ENCODE measurements at places on chromosomes 4 and X.

- no peak for DNase-seq
These were observed 42.7 kb downstream of the TMEM150C start for GRCh38 chr4:82519072-82519471.

DNA sequence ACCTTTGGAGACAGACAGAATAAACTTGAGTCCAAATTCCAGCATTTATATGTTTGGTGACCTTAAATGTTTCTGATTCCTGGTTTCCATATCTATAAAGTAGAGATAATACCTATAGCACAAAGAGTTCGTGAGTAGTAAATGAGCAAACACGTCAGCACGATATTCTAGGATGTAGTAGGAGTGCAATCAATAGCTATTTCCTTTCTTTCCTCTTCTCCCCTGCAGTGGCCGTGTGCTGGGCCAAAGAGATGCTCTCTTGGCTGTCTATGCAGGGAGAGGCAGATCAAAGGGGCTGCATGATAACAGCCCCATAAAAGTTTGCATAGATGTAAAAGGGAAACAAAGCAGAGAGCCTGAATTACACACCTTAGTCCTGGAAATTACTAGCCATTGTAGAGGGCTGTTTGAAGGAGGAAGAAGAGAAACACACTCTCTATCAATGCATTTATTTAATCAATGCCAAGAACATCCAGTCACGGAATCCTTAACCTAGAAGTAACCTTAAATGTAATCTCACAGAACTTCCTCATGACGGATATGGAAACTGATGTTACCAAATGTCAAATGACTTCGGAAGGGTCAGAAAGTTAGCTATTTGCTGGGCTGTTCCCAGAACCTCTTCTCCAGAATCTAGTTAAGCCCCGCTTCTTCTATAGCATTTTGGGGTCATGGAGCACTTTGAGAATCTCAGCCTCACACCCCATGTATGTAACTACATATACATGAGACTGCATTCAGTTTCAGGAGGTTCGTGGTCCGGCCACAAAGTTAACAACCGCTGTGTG lies 35.5 kb upstream of the PLAC8 start:
- DNase-seq, result no peak

DNA sequence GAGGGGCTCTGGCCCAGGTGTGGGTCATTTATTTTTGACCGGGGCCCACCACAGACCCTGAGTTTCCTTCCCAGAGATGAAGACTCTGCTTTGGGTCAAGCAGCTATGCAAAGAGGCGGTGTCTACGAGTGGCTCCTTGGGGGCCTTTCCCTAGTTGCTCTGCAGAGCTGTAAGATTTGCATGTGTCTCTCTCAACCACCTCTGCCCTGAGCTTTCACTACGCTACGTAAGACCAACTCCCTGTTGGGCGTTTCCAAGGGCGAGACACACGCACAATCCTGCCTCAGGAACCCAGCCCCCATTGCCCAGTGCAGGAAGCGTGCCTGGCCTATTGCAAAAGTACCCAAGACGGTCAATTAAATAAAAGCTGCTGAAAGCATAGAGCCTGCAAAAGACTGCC lies 10.0 kb upstream of the ANOS1 start:
- no peak for DNase-seq

DNA sequence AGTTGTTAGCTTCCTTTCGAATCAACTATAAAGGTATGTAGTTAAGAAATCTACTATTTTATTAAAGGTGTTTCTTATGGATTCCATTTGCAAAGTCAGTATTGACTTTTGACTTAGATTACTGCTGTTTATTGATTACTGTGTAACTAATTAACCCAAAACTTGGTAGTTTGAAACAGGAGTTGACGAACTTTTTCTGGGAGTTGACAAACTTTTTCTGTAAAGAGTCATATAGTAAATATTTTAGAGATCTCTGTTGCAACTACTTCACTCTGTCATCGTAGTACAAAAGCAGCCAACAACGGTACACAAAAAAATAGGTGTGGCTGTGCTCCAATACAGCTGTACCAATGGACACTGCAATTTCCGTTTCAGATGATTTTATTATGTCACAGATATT lies 30.2 kb downstream of the AGA start:
- DNase-seq, result no peak

DNA sequence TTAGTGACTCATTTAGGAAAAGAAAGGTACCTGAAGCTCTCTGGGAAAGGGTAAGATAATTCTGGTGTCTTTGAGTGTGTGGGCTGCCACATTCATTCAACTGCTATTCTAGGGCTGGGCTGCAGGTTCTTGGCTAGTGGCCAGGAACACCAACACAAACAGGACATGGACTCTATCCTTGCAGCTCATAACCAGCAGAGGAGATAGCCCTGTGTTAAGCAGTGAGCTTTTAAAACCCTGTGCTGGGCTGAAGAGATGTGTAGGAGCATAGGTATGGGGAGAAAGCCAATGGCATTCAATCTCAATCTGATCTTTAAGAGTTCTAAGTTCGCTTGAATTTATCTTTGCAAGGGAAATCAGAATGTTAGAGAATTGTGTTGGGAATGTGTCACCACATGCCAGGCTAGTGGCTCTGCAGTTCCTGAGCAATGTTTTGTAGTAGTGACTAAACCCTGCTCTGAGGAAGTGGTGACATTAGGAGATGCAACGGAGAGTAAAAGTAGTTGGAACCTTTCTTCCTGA lies 39.2 kb downstream of the SGMS2 start:
- no peak for DNase-seq

DNA sequence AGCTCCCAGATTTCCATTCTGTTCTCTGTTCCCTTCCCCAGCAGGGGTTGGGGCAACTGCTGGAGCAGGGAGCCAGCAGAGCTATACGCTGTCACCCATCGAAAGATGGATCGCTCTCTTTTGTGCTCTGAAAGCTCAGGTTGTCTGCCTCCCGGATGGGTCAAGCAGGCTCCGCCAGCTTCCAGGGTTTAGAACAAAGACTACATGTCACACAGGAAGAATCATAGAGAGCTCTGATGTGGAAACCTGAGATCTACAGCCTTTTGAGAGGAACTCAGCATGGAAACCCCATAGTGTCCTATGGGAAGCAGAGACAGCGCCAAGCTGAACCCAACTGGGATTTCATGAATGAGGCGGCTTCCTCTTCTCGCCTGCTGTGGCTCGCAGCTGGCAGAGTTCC lies 205.4 kb downstream of the HS3ST1 start:
- DNase-seq, result no peak

GRCh38 chrX:108199041-108199440 lies 107.5 kb downstream of the ATG4A start:
- no peak for DNase-seq

- no peak for DNase-seq
These were observed 95.3 kb downstream of the COMMD8 start for GRCh38 chr4:47368211-47368610.

- DNase-seq, result no peak
These were observed 162.0 kb upstream of the STS start for GRCh38 chrX:6985537-6985936.

- DNase-seq, result peak; percentile 26
These were observed 705 bp downstream of the RPS6KA3 start for GRCh38 chrX:20265726-20266681.

- DNase-seq, result no peak
These were observed 69.8 kb downstream of the GPAT3 start for GRCh38 chr4:83605744-83606172.

DNA sequence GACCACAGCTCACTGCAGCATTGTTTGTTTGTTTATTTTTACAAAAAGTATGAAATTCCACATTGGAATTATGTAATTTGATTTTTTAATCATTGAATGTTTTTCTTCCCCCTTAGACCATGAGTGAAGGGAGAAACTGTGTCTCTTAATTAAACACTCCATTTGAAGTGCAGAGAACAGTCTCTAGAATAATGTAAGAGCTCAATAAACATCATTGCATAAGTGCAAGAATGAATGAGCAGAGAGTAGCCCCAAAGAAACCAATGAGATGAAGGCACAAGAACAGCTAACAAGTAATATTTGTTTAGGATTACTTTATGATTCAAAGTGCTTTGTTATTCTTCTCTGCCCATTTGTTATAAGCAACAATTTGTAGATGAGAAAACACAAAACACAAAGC lies 921.3 kb upstream of the LCORL start:
- DNase-seq, result no peak

DNA sequence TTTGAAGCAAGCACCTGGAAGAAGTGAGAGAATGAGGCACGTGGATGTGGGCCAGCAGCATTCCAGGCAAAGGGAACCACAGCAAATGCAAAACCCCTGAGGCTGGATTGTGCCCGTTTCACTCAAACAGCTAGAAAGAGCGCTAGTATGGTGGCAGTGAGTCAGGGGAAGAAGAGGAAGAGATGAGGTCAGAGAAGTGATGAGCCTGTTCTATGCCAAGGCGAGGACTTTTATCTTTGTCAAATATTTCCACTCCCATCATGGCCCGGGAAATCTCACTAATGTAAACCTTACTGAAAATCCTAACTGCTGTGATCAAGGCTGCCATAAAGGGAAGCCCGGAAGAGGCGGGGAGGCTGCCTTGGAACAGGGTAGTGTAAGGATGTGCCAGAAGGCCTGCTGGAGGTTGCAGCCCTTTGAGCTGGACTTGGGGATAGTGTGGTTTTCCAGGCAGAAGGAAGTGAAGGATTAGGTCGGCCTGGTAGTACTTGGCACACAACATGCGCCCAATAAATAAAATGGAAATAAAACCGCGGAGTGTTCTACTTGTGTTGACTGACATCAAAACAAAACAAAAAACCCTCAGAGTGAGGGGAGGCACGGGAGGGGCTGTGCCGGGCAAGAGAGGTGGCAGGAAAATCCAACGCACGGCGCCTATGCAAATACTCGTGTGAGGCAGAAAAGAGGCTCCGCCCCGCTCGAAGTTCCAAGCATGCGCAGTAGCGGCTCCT lies 1.2 kb upstream of the CDK16 start:
- DNase-seq, result peak; percentile 7

GRCh38 chr4:69689599-69689998 lies 36.6 kb upstream of the UGT2A1 start:
- DNase-seq, result peak; percentile 6

DNA sequence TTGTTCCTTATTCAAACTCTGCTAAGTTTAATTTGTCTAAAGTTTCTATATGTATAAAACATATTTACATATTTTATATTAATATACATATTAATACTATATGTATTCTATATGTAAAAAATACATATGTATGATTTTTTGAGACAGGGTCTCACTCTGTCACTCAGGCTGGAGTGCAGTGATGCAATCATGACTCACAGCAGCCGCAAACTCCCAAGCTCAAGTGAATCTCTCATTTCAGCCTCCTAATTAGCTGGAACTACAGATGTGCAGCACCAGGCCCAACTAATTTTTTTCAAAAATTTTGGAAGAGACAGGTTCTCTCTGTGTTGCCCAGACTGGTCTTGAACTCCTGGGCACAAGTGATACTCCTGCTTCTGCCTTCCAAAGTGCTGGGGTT lies 684.9 kb downstream of the TRAM1L1 start:
- no peak for DNase-seq

DNA sequence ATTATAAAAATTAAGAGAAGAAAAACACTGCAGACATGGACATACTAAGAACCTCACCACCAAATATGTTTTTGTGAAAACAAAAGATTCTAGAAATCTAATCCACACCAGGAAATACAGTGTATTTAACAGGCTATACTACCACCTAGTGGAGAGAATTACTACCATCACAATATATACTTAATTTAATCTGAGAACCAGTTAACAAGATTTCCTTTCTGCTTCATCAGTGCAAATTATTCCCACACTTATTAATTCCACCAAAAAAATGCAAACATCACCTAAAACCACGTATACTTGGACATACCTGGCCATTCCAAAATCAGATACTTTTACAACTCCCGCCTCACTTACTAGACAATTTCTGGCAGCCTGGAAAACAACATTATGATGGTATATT lies 7.0 kb upstream of the TXK start:
- DNase-seq, result no peak

DNA sequence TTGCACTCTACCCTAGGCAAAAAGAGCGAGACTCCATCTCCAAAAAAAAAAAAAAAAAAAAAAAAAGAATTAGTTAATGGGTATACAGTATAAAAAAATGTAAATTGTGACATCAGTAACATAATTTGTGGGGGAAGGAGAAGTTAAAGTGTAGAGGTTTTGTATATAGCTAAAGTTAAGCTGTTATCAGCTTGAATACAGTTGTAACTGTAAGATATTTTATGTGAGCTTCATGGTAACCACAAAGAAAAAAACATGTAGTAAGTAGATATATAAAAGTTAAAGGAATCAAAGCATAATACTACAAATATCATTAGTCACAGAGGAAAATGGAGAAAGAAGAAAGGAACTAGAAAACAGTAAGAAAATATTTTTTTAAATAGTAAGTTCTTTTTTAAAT lies 53.2 kb upstream of the EPGN start:
- DNase-seq, result no peak

DNA sequence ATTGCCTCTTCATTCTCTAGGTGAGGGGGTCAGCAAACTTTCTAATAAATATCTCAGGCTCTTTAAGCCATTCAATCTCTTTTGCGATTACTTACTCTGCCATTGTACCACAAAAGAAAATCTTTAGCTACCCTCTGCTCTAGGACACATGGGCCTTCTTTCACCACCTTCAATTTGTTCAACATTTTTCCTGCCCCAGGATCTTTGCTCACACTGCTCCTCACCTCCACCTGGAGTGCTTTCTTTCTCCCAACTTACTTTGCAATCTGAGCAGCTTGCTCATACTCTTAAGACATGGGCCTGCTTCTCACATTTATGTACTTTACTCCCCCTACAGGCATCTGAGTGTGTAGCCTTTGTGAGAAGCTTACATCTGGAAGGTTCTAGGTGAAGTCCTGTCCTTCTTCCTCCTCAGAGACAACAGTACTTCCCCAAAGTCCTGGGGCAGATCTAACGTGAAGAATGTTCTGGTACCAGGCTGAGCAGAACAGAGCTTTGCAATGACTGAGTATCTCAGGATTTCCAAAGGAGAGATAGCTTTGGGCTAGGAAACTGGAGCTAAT lies 55.0 kb upstream of the PRDM5 start:
- DNase-seq, result peak; percentile 16

DNA sequence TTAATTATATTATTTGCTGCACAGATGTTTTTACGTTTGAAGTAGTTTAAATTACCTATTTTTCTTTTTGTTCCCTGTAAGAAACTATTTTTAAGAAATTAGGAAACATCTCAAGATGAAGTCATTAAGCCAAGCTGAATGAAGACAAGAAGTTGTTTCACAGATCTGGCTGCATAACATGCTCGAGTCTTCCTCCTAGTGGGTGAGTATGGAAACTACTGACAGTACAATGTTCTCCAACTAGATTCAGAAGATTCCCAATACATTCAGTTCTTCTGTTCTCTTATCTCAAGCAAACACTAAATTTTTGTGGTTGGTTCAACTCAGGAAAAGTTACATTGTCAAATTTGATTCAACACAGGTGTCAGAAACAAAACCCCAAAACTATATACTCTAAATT lies 256.8 kb upstream of the VCX start:
- no peak for DNase-seq

GRCh38 chrX:46380148-46380752 lies 165.0 kb downstream of the ZNF674 start:
- DNase-seq, result no peak

DNA sequence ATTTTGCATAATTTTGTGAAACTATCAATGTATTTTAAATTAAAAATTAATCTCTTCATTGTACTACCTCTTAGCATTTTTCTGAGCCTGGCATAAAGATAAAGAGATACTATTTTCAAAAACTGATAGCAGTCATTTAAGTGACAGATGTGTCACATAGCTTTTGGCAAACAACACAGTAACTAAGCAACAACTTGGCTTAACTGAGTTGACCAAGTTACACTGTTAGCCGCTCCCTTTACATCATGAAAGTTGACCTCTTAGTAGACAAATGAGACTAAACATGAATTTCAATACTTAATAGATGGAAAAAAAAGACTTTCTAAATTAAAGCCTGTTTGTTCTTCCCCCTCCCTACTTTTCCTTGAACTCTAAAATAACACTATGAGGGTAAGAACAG lies 62.0 kb downstream of the ATP8A1 start:
- no peak for DNase-seq

- DNase-seq, result no peak
These were observed 281.2 kb upstream of the DIAPH2 start for GRCh38 chrX:96403446-96403845.
